Neuronal stem cell (in vitro differentiated cells): ENCODE measurements at places on chromosomes 7 and 10.
A peak's percentile ranks its signal among the peaks of the same experiment; 100 is the strongest.

- DNase-seq = peak; percentile 79
Measured at GRCh38 chr10:44233561-44234482, 151.1 kb downstream of the CXCL12 start.

DNA sequence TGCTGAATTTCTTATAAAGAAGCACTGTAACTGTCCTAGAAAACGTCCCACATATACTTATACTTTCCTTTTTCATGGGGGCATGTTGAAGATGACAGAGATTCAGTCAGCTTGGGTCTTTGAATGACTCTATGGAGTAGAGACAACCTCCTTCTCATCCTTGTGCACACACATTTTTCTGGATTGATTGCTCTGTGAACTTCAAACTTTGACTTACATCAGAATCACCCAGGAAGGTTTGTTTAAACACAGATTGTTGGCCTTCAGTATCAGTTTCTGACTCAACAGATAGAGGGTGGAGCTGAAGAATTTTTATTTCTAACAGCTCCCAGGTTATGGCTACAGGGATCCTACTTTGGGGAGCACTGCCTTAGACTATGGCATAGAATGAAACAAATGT is 97.6 kb upstream of the DGKB start:
- DNase-seq = no peak

GRCh38 chr10:114571316-114571999 is 86.6 kb downstream of the ABLIM1 start:
- DNase-seq = no peak

DNA sequence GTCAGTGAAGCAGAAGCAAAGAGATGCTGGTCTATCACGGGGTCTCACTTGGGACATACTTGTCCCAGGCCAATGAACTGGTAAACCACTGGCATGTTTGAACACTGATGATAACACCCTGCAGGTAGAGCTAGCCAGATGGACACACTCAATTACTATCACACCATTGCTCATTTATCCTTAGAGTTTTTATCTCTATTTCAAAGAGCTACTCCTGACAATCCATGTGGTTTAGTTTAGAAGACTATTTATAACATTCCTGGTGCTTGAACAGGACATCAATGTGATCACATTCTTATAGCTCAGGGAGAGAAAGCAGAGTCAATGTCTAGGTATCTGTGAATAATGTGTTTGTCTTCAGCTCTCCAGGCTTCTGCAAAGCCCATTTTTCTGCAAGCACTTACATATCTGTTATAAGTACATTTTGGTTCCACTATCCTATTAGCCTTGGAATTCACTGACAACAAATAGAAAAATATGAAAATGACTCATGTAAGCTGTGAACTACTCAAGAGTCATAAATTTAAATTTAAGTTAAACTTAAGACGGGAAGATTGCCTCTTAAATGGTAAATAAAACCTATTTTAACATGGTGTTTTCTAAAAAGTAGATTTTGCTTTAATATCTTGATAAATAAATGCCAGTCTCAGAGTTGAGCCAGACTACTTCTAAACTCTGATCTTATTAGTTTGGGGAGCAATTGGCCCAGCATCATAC is 106.7 kb upstream of the MBL2 start:
- DNase-seq = no peak

DNA sequence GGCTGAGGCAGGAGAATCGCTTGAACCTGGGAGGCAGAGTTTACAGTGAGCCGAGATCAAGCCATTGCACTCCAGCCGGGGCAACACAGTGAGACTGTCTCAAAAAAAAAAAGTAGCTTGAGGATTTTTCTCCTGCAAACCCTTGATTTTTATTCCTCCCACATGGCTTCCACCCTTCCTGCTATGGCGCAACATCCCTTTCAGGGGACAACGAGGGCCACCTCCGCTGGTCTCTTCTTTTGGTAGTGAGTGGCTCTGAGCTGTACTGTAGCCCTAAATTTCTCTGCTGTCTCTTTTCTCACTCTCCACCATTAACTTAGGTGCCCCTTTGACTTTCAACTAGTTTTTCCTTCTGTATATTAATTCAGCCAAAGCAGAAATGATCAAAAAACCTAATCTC is 113.4 kb downstream of the HIPK2 start:
- DNase-seq = no peak

- no peak for DNase-seq
Measured at GRCh38 chr7:101160910-101161309, 4.5 kb downstream of the VGF start.

GRCh38 chr7:146875981-146876380 is 759.4 kb downstream of the CNTNAP2 start:
- no peak for DNase-seq

DNA sequence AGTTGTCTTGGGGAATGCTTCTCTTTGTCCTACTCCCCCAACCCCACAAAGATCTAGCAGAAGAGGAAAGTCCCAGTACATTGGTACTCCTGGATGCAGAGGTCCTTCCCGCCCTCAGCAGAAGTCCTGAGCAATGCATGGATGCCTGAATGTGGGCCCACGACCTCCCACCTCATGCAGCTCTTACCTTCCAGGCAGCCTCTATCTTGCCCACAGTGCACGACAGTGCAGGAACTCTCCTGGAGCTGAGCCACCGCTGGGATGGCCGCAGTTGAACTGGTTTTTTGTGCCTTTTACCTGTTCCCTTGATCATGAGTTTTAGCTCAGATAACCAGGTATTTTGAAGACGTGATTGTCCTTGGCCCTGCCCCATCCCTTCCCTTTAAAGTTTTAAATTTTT is 37.9 kb downstream of the LRRC4 start:
- no peak for DNase-seq

DNA sequence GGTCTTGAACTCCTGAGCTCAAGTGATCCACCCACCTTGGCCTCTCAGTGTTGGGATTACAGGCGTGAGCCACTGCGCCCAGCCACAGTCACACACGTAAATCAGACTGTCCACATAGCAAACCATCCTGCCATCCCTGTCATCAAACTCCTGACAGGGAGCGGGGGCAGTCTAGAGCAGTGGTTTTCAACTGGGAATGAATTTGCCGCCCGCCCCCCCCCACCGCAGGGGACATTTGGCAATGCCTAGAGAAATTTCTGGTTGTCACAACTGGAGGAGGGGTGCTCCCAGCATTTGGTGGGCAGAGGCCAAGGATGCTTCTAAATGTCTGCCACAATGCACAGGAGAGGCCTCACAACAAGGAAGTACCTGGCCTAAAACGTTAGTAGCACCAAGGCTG is 24.1 kb downstream of the CAMK2G start:
- DNase-seq = no peak

DNA sequence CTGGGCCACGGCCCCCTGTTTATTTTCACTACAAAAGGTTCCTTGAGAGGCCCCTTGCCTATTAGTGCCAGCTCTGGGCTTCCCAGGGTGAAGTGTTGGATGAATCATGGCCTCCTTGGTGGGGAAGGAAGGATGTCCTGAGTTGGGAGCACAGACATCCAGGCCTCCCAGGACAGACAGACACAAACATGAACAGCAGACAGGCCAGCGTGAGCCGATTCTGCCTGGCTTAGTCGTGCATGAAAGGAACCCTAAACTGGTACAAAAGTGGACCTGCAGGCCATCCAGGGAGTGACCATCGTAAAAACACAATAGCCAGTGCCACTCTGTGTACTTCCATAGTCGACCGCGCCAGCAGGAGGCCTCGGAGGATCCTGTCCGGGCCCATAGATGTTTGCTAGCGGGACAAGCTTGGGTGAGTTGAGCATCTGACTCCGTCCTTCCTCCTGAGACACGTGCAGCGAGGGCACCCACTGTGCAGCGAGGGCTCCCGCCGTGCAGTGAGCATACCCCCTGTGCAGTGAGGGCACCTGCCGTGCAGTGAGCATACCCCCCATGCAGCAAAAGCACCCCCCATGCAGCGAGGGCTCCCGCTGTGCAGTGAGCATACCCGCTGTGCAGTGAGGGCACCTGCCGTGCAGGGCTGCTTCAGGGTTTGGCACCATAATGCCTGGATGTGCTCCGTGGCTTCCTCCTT is 51.3 kb upstream of the PRKAR1B start:
- no peak for DNase-seq

GRCh38 chr7:56537477-56537876 is 421.3 kb upstream of the NUPR2 start:
- no peak for DNase-seq

DNA sequence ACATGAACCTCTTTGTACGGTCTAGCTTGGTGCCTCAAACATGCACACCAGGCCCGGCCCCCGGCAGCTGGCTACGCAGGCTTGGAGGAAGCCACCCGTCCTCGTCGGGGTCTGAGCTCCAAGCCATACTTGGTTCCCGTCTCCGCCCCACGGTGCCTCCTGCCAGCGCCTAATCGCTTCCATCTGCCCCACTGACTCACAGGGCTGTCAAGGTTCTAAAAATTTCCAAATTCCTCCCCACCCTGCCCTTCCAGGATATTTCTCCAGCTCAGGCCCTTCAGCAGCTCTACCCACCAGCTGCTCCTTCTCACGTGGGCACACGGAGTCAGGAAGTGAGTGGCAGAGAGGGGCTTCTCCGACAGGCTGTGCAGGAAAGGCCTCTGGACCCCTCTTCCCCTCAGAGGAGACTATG is 38.8 kb downstream of the TMEM270 start:
- no peak for DNase-seq

DNA sequence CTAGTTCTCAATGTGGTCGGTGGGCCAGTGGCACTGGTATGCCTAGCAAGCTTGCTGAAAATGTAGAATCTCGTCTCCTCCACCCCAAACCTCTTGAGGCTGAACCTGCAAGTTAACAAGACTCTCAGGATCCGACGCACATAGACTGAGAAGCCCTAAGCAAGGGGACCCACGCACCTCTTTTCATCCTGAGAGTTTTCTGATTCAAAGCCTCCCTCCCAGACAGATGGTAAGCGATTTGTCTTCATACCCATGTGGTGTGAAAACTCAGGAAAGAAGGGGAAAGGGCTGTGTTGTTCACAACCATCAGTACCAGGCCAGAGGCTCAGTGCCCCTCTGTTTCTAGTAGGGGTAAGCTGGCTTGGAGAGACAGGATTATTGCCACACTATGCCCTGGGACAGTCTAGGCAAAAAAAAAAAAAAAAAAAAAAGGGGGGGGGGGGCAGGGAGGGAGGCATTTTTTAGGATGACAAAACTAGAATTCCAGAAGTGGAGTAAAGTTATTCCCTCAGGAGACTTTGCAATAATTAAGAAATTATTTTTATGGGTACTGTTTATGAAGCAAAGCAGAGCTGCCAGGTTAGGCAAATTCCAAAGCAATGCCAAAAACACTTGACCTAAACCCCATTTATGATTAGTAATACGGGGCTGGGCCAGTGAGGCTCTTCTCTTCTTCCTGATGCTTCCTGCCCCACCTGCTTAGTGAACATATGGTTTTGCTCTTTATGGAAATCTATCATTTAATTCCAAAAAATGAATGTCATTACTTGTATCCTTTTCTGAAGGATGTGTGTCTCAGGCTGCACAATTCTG is 117.6 kb upstream of the PDLIM1 start:
- DNase-seq = no peak

- no peak for DNase-seq
Measured at GRCh38 chr7:156777364-156778069, 115.5 kb downstream of the LMBR1 start.

- DNase-seq = no peak
Measured at GRCh38 chr10:62993121-62993520, 140.0 kb upstream of the NRBF2 start.
